Effector CD8-positive, alpha-beta T cell (primary cell): ENCODE measurements at places on chromosomes 7 and 10.
A peak's percentile ranks its signal among the peaks of the same experiment; 100 is the strongest.

DNA sequence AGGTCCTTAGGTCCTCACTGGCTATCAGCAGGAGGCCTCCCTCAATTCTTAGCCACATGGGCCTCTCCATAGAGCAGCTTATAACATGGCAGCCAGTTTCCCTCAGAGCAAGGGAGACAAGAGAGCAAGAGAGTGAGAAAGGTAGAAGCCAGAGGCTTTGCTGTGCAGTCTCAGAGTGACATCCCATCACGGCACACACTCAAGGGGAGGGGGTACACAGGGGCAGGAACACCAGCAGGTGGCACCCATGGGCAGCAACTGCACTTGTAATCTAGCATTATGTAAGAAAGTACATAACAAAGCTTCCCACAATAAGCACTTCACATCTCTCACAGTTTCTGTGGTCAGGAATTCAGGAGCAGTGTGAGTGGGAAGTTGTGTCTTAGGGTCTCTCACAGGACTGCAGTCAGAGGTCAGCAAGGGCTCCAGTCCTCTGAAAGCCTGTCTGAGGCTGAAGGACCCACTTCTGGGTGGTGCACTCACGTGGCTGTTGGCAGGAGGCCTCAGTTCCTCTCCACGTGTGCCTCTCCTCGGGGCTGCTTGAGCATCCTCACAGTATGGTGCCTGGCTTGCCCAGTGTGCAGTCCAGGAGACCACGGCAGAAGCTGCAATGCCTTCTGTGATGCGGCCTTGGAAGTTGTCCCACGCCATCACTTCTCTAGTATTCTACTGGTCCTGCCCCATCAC is 159.4 kb downstream of the OAT start:
- no peak for DNase-seq

- no peak for DNase-seq
Measured at GRCh38 chr10:3735175-3735574, 49.8 kb downstream of the KLF6 start.

GRCh38 chr10:45673074-45673648 is 589 bp upstream of the ZFAND4 start:
- DNase-seq = no peak

- DNase-seq = no peak
Measured at GRCh38 chr7:127536741-127537140, 48.7 kb downstream of the GCC1 start.

- DNase-seq = no peak
Measured at GRCh38 chr10:74206746-74207145, 55.7 kb downstream of the ADK start.

DNA sequence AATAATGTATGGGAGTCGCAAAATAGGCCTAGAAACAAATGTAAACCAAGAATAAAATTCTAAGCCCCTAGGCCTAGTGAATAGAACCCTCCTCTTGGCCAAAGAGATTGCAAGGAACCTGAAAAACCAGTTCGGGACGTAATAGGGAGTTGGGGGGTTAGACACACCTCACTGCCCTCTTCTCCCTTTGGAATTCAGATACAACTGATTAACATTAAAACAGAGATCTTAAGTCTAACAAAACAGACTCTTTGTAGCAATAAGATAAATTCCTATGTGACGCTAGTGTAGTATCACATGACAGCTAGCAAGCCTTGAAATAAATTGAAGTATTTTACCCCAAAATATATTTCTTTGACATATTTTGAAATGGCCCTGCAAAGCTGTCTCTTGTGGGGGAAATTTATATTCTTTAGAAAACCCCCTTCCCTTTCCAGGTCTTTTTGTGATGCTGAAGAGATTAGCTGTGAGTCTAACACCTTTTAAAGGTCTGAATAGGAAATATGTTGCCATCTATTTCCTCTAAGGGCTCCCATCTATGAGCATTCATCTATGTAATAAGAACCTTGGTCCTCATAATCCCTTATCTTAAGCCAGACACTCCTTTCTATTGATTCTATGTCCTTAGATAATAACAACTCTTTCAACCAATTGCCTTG is 623.4 kb upstream of the NRG3 start:
- DNase-seq = no peak

DNA sequence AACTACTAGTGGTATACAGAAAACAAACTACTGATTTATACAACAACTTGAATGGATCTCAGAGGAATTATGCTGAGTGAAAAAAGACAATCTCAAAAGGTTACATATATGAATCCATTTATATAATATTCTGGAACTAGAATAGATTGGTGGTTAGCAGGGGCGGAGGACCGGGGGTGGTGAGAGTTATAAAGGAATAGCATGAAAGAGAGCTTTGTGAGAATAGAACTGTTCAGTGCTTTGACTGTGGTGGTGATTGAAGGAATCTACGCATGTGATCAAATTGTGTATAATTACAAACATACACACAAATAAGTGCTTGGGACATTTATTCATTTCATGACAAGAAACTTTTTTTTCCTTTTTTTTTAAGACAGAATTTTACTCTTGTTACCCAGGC is 19.6 kb downstream of the RAB19 start:
- no peak for DNase-seq

- DNase-seq = no peak
Measured at GRCh38 chr10:5963591-5963990, 13.8 kb downstream of the IL15RA start.

DNA sequence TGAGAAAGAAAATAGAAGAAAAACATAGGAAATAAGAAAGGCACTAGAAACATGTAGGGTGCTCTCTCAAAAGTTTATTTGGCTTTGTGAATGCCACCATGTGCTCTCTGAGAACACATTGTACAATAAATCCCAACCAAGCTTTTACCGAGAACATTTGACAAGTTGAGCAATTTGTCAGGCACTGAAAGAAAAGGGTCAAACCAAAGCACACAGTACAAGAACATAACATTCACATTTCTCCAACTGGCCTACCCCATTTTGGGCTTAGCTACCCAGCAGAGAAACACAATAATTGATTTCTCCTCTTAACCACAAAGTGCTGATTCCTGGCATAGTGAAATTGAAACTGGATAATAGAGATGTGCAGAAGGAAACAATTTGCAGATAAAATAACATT is 69.2 kb upstream of the SLC39A12 start:
- no peak for DNase-seq

DNA sequence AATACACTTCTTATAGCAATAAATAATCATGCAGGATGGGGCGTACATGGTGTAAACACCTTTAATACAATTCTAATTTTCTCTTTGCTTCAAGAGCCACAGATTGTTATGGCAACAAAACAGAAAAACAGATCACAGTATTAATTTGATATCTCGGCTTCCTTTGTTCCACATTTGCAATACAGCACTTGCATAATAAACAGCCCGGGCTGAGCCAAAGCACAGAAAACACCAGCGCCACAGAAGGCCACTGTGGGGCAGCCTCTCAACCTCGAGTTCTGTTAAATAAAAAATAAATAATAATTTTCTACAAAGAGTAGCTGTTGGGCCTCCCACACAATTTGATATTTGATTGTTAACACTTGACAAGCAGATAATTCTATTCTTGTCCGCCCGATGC is 255.9 kb downstream of the USP6NL start:
- DNase-seq = no peak

GRCh38 chr10:124996854-124997215 is 54.9 kb downstream of the ZRANB1 start:
- no peak for DNase-seq

GRCh38 chr10:52337225-52337624 is 23.1 kb downstream of the DKK1 start:
- no peak for DNase-seq

DNA sequence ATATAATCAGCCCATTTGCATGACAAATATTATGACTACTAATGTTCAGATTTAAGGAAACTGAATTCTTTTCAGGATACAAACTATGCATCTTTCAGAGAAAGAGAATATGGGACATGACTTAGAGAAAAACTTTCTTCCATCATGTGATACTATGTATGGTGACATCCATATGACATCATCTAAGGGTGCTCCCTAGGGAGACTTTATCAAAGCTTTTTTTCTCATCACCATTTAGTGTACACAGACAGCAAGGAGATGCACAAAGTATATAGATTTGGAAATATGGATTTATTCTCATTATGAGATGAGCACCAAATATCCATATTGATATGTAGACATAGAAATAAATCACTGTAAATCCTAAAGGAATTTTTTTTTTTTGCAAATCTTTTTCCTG is 164.2 kb upstream of the YAE1 start:
- no peak for DNase-seq

DNA sequence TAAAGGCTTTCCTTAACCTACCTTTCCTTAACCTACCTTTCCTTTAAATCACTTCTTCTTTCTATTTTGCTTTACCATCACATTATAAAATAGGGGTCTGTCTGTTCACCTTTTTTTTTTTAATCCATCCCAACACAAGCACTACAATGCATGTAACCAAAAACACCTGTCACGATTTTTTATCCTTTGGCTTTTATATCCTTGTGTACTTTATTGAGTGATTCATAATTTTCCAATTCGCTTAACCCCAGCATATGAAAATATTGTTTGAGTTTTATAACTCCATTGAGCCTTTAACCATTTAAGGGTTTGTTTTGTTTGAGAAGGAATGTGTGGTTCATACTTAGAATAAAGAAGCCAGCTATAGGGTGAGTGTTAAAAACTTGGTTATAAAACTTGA is 132.2 kb downstream of the CHRM2 start:
- DNase-seq = no peak

- DNase-seq = no peak
Measured at GRCh38 chr10:11304906-11305585, 287.4 kb downstream of the CELF2 start.

DNA sequence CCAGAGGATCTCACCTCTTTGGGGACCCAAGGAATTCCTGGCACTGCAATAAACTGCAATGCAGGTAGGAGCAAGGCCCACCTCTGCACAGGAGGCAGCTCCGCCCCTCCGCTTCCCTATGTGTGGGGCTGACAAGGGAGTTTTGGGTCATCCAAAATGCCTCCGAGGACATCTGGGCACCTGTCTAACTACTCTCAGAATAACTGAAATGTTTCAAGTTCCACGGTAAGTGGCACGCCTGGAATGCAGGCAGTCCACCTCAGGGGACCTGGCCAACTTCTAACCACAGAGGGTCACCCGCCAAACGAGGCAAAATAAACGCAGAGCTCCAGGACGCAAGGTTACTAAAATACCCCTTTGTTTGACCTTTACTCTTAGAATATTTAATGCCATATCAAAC is 102.5 kb downstream of the FGFR2 start:
- no peak for DNase-seq

DNA sequence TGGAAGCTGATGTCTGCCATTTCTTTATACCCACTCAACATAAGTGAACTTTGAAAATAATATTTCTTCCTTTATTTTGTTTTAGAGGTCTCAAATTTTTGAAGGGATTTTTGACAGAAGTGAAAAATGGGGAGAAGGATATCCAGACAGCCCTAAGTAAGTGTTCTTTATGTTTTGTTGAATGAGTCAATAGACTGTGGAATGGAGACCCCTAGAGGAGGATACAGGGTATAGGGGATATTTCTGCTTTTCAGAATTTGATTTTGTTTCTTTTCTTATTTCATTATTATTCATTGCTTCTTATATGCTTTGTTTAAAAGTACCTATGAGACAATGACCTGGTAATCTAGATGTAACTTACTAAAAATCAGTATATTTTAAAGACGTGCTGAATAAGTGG is 34.4 kb downstream of the PLEKHA8 start:
- no peak for DNase-seq

DNA sequence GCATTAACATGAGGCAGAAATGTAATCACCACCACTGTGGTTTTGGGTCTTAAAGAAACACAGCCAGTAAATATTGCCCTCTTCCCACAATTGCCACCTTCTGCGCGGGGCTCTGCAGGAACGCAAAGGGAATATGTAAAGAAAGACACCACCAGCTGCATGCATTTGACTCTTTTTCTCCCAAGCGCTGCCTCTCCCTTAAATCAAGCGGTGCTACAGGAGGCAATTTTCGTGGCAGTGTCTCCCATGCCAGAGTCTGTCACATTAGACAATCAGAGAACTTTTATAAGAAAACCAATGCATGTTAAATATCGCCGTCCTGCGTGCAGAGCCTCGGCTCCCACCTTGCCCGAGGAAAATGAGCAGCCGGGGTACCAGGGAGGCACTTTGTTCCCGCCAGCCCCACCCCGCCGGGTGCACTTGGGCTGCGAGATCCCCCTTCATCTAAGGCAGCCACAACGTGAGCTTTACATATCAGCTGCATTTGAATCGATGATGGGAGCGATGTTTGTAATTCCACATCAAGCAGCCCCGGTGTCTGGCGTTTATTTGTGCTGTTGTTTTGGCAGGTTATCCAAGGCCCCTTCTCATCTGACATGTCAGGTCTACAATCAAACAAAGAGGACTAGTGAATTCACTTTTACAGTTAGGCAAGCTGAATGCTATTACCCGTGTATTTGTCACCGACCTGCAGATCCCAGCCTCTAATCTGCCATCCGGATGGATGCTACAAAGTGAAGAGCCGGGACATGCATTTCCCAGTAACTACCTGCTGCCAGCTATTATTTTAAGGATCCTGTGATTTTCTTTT is 72.3 kb upstream of the MGMT start:
- DNase-seq = no peak

GRCh38 chr10:43759216-43759615 is 110.5 kb upstream of the ZNF32 start:
- DNase-seq = no peak

DNA sequence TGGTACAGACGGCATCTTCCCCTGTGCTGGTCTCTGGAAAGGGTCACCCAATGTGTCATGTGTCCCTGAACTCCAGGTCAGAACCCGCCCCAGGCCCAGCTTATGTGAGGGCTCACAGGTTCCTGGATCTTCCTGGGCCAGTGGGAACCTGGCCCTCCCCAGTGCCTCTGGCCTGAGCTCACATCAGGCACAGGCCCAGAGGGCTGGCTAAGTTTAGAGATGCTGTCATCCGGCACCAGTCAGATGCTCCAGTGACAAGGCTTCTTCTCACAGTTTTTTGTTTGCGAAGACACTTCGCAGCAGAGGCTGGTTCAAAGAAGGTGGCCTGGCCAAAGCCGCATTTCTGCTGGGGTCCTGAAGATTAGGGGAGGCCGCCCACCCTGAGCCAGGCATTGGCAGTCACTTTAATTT is 11.8 kb downstream of the CAMK2B start:
- no peak for DNase-seq

GRCh38 chr10:70858759-70859158 is 29.6 kb downstream of the PCBD1 start:
- DNase-seq = no peak

GRCh38 chr7:127158659-127159058 is 94.1 kb downstream of the GRM8 start:
- DNase-seq = no peak

DNA sequence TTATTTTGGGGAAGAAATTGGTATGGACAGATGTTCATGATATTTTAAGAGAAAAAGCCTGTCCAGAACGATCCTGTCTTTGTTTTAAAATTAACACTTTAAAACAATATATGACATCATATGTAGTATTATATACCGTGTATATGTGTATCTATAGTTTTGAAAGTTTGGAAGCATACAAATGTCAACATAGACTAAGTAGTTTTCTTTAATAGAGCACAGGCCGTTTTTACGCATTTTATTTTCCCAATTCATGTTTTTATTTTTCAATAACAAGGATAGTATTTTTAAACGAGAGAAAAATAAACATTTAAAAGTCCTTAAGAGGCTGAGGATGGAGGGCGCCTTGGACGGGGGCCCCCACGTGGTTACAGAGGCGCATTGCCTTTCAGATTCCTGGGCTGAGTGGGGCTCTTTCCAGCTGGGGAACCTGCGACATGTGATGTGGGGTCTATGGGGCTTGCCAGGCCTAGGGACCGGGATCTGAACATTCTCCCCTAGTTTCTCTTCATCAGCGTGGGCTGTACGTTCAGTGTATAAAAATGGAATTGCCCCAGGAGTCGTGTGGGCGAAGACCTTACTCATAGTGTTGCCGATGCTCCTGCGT is 127.8 kb upstream of the ZNF746 start:
- peak; percentile 33 for DNase-seq
